ENCODE measurements at places on chromosomes 3 and 15. TPM values are rescaled to one million over a fixed set of nuclear protein-coding genes. Genes with fewer than 3 reads are reported as not detected.

SLC6A1 gene
- not detected for total RNA-seq

ECE2 gene
- total RNA-seq, result not detected

TPRG1 gene
- total RNA-seq, result 0.43 TPM

CACNA2D2 gene
- total RNA-seq, result 0.09 TPM

HAUS2 gene
- 21.6 TPM for total RNA-seq

SNTN gene
- total RNA-seq, result not detected

RETNLB gene
- not detected for total RNA-seq

All from smooth muscle cell of bladder (primary cell).